ENCODE measurements at places on chromosomes 12 and 14. TPM values are rescaled to one million over a fixed set of nuclear protein-coding genes. Genes with fewer than 3 reads are reported as not detected.

Gene ANKLE2
- total RNA-seq, result 69.8 TPM

Gene TSPAN19
- 0.13 TPM for total RNA-seq

Gene RNASE1
- not detected for total RNA-seq

Gene AICDA
- total RNA-seq, result not detected

Gene SALL2
- 13.4 TPM for total RNA-seq

Data from mesangial cell (primary cell).